ENCODE measurements at places on chromosomes 1 and 21.
A peak's percentile ranks its signal among the peaks of the same experiment; 100 is the strongest.

GRCh38 chr1:40984066-40984465 is 4.6 kb downstream of the CTPS1 start:
- no peak for DNase-seq

GRCh38 chr21:45977396-45977795 is 4.2 kb upstream of the COL6A1 start:
- DNase-seq = no peak

GRCh38 chr1:44924835-44925464 is 61.4 kb downstream of the EIF2B3 start:
- no peak for DNase-seq

DNA sequence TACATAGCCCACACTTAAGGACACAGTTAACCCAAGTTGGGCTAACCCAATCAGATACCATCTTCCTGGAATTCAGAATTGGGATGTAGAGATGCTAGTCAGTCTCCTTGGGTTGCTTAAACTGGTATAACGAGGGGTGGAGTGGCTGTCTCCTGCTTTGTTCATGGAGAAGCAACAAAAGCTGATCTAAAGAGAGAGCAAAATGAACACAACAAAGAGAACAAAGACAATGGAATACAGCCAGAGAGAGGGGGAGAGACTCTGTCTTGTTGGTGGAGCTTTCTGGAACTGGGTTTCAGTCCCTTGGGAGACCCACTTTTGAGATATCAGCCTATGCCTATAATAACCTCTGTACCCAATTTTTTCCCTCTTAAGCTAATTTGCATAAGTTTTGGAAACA is 138.1 kb downstream of the ATG4C start:
- DNase-seq = no peak

DNA sequence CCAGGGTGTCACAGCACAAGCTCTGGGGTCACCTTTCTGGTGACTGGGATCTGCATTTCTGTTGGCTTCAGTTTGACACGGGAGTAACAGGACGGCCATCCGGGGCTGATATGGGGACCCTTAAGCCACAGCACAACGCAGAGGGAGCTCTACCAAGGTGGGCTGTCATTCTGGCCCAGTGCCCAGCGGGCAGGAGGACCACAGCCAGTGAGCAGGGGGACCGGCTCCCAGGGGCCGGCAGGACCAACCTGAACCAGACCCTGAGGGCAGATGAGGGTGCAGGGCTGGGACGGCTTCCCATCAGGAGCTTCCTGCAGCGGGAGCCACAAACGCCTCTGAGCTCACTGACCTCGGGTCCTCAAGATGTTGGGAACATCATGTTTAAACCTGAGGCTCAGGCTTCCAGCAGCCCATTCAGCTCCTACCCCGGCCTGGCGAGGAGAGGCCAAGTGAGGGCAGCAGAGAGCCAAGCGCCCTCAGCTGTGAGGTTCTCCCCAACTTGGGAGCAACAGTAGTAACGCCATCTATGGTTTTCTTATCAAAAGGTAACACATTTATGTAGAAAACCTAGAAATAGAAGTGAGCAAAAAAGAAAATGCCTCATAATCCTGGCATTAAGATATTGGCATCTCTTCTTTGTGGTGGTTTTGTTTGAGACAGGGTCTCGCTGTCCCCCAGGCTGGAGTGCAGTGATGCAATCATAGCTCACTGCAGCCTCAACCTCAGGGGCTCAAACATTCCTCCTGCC is 26.8 kb downstream of the TMEM201 start:
- no peak for DNase-seq

- no peak for DNase-seq
Measured at GRCh38 chr1:197736685-197737084, 38.6 kb downstream of the DENND1B start.

- DNase-seq = no peak
Measured at GRCh38 chr1:24385160-24385940, 28.2 kb downstream of the STPG1 start.

DNA sequence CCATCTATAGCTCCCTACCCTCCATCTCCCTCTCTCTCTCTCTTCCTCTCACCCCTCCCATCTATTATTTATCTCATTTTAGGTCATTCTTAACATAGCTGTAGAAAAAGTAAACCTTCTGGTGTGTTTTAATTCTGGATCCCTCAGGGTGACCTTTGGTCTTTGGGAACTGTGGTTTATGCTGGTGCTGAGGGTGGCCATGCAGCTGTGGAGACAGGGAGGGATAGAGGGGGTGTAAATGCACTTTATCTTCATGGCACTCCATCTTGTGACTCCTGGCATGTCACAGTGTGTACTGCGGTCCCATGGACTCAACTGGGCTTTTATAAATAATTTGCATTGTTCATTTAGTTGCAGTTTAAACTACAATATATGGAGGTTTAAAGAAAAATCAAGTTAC is 50.2 kb upstream of the RUNX1 start:
- no peak for DNase-seq

DNA sequence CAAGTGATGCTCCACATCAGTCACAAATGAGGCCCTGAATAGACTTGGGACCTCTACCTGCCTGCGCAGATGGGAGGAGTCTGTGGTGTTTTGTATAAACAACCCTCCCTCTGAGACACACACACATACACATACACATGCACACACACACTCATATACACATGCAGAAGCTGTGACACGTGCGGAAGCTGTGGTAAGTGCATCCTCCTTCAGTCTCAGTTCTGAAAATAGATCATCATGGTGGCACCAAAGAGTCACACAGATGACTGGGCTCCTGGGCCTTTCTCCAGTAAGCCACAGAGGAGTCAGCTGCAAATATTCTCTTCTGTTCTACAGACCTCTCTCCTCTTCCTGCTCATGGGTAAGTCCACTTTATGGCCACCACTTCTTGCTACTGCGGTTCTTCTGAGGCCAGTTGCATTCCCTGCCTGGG is at the start of gene LY9:
Gene LY9, plus strand, starts transcription at position 224 of the 433 bp plus-strand sequence. Its CDS starts 14 bp downstream, at position 238.
- peak; percentile 14 for DNase-seq

- no peak for DNase-seq
Measured at GRCh38 chr1:3132660-3133059, 63.7 kb downstream of the PRDM16 start.

GRCh38 chr1:201252944-201253371 is 30.3 kb upstream of the PKP1 start:
- DNase-seq = no peak

DNA sequence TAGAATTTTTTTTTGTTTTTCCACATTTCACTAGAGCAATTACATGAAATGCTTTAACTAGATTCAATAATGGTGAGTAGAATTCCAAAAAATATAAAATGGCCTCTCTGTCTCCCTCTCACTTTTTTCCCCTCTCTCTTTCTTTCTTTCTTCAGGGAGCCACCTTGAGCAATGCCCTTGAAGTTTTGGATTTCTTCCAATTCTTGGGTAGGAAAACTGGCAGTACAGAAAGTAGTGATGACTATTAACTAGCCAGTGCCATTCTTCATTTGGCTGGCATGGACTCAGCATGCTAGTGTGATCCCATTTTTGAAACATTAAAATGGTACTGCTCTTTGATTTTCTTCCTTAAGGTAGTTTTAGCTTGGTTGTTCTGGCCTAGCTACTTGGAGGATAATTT is 4.5 kb upstream of the FNBP1L start:
- DNase-seq = no peak

DNA sequence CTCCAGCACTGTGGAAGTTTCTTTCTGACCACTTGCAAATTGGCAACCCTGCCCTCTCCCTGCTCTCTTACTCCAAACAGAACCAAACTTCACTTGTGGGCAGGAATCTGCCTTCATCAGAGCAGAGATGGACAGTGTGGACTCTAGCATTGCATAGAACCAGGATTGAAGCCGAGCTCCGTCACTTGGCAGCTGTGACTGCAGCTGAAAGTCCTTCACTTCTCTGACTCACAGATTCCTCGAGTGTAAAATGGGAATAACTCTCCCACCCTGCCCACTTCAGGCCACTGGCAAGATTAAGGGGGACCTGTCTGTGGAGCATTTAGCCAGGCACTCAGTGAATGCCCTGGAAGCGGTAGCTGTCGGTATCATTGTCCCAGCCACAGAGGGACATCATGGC is 75.7 kb upstream of the ZBTB40 start:
- DNase-seq = no peak

DNA sequence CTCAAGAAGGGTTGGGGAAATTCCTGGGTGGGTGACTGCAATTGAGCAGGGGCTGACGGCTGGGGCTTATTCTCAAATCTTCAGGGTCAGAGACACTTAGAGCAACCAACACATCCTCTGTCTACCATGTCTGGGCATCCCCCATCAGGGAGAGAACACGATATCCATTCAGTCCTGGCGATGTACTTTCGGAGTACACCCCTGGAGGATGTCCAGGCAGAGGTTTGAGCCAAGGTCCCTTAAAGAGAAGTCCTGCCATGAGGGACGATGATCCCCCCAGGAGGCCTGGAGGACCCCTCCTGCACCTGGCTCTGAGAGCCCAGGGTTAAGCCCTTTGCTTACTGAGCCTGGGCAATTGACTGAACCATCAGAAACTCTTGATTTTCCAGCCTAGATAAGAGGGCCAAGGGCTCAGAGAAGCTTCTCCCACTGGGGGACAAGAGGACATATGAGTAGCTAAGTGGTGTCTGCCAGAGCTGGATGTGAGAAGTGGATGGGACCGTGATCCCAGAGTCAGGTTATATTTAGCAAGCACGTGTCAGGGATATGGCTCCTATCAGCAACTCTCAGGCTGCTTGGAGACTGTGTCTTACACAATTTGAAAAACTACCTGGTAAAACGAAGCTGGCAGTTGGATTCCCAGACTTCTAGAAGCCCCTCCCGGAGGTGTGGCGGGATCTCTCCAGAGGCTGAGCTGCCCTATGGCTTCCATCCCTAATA is 253.3 kb upstream of the VAMP3 start:
- DNase-seq = no peak

- DNase-seq = no peak
Measured at GRCh38 chr1:199123615-199124014, 484.8 kb downstream of the PTPRC start.

All from stimulated activated CD8-positive, alpha-beta memory T cell treated with anti-CD3 and anti-CD28 coated beads, Interleukin-15, amount 100 ng/mL, for 24 hours (primary cell).